ENCODE measurements at places on chromosomes 16 and 17.
A peak's percentile ranks its signal among the peaks of the same experiment; 100 is the strongest.

- DNase-seq: no peak
Observed at GRCh38 chr16:26186091-26186615, 494.4 kb downstream of the HS3ST4 start.

- no peak for DNase-seq
Observed at GRCh38 chr16:83554096-83554495, 253.7 kb upstream of the HSBP1 start.

DNA sequence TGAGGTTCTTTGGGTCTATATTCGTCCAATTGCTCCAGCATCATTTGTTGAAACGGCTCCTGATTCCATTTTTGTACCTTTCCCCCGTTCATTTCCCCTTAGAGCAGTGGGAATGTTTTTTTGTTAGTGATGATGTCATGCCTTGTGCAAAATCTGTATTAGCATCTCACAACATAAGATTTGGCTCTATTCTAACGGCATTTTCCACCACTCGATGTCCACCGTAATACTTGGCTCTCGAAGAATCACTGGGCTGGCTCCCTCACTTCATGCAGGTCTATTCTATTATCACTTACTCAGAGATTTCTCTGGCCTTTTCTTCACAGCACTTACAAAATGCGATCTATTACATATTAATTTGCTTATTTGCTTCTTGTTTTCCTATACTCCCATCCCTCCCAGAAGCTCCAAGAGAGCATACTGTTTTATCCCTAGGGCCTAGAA is 571 bp upstream of the NME1 start:
- no peak for DNase-seq

GRCh38 chr17:5931616-5932015 is 138.6 kb upstream of the WSCD1 start:
- DNase-seq: no peak

DNA sequence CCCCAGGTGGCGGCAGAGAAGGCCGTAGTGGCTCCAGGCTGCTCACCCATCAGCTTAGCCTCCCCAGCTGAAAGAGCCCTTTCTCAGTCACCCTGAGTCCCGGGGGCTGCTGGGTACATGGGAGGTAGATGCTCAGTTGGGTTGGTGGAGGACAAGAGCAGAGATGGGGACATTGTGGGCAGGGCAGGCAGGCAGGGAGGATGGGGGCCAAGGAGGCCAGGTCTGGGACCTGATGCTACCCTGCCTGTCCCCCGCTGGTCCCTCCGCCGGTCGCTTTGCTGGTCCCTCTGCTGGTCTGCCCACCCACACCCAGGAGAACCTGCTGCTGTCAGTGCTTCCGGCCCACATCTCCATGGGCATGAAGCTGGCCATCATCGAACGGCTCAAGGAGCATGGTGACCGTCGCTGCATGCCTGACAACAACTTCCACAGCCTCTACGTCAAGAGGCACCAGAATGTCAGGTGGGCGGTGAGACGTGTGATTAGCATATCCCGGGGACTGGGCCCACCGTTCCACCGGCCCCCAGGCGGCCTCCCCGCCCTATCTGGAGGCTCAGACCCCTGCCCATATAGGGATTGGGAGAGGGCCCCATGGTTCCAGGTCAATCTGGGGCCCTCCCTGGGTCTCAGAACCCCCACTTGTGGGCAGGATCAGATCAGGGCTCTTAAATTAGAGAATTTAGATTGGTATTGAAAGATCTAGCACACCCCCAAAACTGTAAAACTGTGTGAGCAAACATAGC is 26.9 kb downstream of the ADCY7 start:
- no peak for DNase-seq

DNA sequence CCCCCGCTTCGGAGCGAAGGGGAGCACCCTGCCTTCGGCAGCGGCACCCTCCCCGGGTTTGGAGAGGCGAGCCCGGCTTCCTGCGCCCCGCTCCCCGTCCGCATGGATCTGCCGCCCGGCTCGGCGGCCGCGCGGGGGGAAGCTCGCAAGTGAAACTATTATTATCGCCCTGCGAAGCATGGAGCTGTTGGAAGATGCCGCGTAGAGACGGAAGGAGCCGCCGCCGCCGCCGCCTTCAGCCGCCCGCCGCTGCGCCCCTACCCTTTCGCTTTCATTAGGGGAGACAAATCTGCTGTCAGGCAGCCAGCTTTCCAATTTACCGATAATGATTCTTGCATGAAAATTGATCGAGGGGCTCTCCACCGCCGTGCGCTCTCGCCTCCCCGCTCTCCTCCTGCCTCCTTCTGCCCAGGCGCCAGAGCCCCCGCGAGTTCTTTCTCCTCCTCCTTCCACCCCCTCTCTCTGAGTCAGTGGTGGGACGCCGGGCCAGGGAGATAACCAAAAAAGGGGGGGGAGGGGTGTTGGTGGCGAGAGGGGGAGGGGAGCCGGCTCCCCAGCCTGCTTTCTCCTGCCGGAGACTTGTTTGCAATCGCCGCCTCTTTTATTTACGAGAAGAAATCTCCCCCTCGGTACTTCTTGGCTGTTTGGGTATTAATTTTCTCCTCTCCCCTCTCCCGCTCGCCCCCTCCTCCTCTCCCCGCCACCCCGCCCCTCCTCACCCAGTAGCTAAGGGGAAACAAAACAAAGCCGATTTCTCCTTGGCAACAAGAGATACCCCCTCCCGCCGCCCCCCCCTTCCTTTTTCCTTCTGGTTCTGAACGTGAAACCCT is 58.0 kb upstream of the GSE1 start:
- DNase-seq: peak; percentile 81

DNA sequence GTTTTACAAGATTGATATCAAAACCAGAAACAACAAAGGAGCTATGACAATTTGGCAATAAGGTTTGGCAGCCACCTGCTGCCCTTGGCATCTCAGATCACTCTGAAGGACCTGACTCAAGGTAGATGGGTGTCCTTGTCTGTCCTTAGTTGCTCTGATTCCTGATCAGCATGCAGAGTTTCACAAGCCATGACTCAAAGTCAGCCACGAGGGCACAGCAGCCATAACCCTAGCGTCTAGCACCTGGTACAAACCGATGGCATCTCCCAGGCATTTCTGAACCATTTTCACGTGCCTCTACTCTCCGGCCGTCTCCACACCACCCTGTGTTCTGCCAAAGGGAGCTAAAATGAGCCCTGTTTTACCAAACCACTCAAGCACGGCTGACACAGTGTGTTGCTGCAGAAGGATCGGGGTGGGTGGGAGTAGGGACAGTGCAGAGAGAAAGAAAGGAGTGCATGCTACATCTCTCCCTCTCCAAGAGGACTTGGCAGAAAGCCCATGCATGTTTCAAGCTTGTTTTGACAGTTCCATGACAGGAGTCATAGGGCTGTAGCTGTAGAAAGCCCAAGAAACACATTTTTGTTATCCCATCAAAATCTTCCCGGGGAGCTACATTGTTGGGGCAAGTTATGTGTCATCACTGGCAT is 297.3 kb downstream of the ABCC12 start:
- DNase-seq: no peak

DNA sequence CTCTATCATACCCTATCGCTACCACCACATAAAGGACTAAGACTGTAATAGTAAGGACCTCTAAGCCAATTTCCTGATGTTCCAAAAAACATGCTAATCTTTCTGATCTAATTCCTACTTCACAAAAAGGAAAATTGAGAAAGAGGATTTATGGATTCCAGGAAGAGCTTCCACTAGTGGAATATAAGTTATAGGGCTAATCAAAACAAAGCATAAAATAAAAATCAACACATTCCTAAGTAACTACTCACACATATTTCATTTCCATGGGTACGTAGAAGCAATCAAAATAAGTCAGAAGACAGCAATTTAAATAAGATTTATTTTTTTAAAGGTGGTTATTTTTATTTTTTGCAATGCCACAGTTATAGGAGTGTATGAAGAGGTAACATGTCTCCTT is 12.4 kb downstream of the CCDC43 start:
- no peak for DNase-seq

DNA sequence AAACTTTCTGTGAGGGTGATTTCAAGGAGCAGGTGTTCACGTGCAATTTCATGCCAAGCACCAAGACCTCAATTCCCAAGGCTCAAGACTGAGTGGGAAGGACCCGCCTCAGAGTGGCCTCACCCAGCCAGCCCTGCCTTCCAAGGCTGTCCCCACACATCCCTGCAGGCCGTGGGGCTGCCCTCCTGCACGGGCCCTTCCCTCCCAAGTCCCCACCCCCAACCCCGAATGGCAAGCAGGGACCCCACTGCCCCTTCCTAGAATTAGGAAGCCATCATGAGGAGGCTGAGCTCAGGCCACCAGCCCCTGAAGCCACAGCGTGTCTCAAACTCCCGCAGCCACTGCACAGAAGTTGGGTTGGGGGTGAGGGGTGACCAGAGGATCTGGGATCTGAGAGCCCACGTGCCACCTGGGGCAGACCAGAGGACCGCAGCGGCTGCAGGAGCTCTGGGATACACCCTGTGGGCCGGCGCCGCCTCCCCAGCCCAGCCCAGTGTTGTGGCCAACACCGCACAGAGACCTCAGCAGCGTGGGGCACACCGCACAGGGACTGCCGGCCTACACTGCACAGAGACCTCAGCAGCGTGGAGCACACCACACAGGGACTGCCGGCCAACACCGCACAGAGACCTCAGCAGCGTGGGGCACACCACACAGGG is 20.7 kb downstream of the GNPTG start:
- no peak for DNase-seq

- DNase-seq: no peak
Observed at GRCh38 chr16:81224824-81225223, 13.7 kb upstream of the BCO1 start.

- DNase-seq: no peak
Observed at GRCh38 chr16:13919330-13919682, 648 bp upstream of the ERCC4 start.

- no peak for DNase-seq
Observed at GRCh38 chr17:72906306-72906705, 186.2 kb downstream of the SLC39A11 start.

- no peak for DNase-seq
Observed at GRCh38 chr16:10856042-10856441, 21.0 kb upstream of the CIITA start.

GRCh38 chr17:39782481-39782880 is 44.7 kb downstream of the GRB7 start:
- DNase-seq: no peak

DNA sequence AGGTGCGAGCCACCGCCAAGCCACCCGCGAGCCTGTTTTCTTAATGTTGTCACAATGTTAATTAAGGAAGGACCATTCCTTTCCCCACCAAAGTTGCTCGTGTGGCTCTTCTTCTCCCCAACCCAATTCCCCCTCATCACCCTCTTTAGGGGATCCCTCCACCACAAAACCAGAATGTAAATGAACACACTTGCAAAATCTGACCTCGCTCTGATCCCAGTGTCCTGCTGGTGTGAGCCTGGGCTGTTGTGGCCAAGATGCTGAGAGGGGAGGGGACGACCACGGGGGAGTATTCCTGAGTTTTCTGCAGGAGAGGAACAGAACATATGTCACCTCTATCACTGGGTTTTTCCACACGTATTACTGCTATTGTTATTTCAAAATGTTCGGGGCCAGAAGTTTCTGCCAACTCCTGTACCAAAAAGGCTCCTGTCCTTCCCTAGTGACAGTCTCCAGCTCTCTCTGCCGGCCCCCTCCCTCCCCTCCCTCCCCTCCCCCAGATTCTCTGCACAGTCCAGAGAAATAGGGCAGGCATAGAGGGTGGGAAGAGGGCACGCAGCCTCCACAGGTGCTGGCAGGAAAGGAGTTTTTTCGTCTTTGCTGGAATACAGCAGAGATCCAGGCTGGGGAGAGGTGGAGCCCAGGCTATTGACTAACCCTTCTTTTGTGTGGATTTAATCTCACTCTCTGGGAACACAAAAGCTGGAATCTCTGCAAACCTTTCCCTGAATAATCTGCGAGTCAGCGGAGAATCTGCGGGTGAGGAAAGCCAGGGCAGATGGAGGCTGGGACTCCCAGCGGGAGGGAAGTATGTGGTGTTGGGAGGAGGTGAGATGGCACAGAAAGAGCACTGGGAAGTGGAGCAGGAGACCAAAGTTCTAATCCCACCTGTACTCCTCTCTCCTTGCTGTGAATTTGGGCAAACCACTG is 4.5 kb upstream of the CA4 start:
- no peak for DNase-seq

DNA sequence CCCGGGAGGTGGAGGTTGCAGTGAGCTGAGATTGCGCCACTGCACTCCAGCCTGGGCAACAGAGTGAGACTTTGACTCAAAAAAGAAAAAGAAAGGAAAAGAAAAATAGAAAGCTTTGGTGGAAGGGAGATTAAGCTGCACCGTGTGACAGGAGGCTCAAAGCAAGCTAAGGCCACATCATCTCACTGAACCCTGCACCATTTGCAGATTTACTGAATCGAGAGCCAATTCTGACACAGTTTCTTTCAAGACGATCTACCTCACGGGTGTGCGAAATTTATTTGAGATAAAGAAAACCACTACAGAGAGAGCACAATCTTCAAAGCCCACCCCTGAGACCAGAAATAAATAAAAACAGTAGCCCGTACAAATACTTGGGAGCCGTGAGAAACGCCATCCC is 49.6 kb downstream of the RTN4RL1 start:
- no peak for DNase-seq

- no peak for DNase-seq
Observed at GRCh38 chr16:85418978-85419491, 194.1 kb upstream of the GSE1 start.

DNA sequence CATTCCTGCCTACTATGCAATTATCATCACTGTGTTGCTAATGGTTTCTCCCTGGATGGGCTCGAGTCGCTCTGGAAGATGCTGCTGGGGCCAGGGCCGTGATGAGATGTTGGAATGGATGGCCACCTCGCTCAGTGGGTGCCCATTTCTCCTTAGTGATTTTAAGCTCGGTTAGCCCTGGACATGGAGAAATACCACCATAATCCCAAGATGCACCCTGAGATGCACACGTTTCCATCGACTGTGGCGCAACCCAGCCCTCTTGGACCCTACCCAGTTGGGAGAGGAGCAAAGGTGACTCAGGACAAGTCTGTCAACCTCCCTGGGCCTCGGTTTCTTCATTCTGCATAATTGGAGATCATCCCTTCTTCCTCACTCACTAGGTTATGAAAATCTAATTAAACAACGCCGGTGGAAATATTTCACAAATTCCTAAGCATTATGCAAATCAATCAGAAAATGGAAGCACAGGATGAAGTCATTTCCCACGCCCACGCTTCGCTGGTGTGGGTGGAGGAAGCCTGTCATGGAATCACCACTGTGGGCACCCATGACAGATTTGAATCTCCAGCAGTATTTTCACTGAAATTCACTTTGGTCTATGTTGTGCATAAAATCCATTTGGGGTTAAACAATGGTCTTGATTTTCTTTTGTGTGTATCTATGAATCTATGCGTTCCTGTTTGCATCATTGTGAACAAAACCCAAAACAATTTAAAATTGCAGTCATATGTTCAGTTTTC is 195.2 kb downstream of the AXIN2 start:
- DNase-seq: no peak

GRCh38 chr17:17693253-17694168 is 12.3 kb downstream of the RAI1 start:
- DNase-seq: peak; percentile 29

- peak; percentile 38 for DNase-seq
Observed at GRCh38 chr17:76816590-76817135, 51.5 kb upstream of the MGAT5B start.

- DNase-seq: peak; percentile 16
Observed at GRCh38 chr17:18920911-18921441, 31.0 kb upstream of the SLC5A10 start.
